CD4-positive, alpha-beta T cell (primary cell): ENCODE measurements at places on chromosomes 1 and 21.
A peak's percentile ranks its signal among the peaks of the same experiment; 100 is the strongest.

GRCh38 chr1:50109647-50110075 lies 941 bp downstream of the ELAVL4 start:
- peaks cover 4% of the 10 kb centered on the region for H3K4me1 ChIP-seq
- H3K36me3 ChIP-seq: no peaks in the 10 kb centered on the region
- H3K27me3 ChIP-seq: peaks cover 14% of the 10 kb centered on the region
- peak overlapping the region; percentile 9 for H3K4me3 ChIP-seq

DNA sequence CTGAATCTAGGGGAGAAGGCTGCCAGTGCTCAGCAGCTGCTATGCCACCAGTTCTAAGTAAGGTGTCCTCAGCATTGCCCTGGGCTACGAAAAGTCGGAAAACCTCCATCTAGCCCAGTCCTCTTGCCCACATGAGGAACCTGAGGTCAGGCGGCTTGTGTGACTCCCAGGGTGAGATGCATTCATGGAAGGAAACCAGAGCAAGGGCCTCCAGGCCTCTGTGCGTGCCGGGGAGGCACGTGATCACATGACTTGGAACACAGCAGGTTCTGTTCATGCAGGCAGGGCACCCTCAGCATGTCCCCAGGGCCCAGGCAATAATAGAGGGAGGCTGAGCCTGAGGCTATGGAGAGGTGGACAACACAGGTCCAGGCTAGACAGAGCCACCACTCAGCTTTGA lies 312.5 kb upstream of the DUSP10 start:
- H3K4me1 ChIP-seq: no peaks in the 10 kb centered on the region
- DNase-seq: no peak
- H3K36me3 ChIP-seq: no peaks in the 10 kb centered on the region
- H3K4me3 ChIP-seq: no peak overlapping the region
- no peaks in the 10 kb centered on the region for H3K27me3 ChIP-seq

GRCh38 chr1:226485192-226485591 lies 63.4 kb upstream of the STUM start:
- no peak overlapping the region for H3K27ac ChIP-seq
- H3K4me1 ChIP-seq: peaks cover 9% of the 10 kb centered on the region
- no peaks in the 10 kb centered on the region for H3K36me3 ChIP-seq
- H3K4me3 ChIP-seq: no peak overlapping the region
- no peak for DNase-seq
- H3K27me3 ChIP-seq: peaks cover 16% of the 10 kb centered on the region

- no peak for DNase-seq
- no peaks in the 10 kb centered on the region for H3K27me3 ChIP-seq
- peaks cover 3% of the 10 kb centered on the region for H3K36me3 ChIP-seq
- no peaks in the 10 kb centered on the region for H3K4me1 ChIP-seq
- no peak overlapping the region for H3K4me3 ChIP-seq
These were observed 15.0 kb downstream of the ETNK2 start for GRCh38 chr1:204136814-204137213.

- H3K36me3 ChIP-seq: peaks cover 9% of the 10 kb centered on the region
- no peaks in the 10 kb centered on the region for H3K27me3 ChIP-seq
- H3K4me1 ChIP-seq: peaks cover 11% of the 10 kb centered on the region
- no peak for DNase-seq
- no peak overlapping the region for H3K27ac ChIP-seq
- no peak overlapping the region for H3K4me3 ChIP-seq
These were observed 52.3 kb downstream of the RAP1A start for GRCh38 chr1:111671852-111672251.

GRCh38 chr1:88463401-88463985 lies 220.6 kb upstream of the PKN2 start:
- H3K27ac ChIP-seq: no peak overlapping the region
- H3K36me3 ChIP-seq: no peaks in the 10 kb centered on the region
- peaks cover 8% of the 10 kb centered on the region for H3K27me3 ChIP-seq
- DNase-seq: no peak
- no peaks in the 10 kb centered on the region for H3K4me1 ChIP-seq

DNA sequence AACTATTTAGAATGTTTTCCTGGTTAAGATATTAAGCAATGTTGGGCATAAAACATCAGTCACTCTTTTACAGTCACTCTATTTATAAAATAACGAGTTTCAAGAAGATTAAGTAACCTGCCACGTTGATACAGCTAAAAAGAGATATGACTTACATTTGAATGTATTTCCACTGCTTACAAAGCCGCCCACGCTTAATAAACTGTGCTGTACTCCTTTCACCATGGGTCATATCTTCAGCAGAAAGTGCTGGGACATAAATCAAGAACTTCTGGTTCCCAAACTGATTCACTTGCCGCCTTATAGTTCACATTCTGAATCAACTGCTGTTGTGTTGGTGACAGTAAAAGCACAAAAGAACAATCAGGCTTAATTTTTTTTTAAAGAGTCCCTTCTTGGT lies 666.7 kb downstream of the NCAM2 start:
- H3K27me3 ChIP-seq: no peaks in the 10 kb centered on the region
- H3K27ac ChIP-seq: no peak overlapping the region
- H3K4me1 ChIP-seq: no peaks in the 10 kb centered on the region
- no peak for DNase-seq
- no peaks in the 10 kb centered on the region for H3K36me3 ChIP-seq
- no peak overlapping the region for H3K4me3 ChIP-seq

DNA sequence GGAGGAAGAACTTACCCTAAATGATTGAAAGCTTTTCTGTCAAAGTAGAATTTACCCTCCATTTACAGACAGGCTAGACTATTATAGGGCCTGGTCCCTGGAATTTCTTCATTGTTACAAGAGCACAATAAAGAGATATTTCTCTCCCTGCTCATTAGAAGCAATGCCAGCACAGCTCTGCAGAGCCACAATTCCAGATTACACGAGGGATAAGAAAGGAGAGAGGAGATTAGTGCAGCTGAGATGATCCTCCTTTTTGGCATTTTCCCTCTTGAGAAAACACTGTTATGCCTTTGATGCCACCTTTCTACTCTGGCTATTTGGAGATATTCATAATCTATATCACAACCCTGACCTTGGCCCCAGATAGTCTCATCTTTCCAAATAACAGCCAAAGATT lies 1119.5 kb upstream of the TMPRSS15 start:
- DNase-seq: no peak
- H3K4me3 ChIP-seq: no peak overlapping the region
- H3K36me3 ChIP-seq: no peaks in the 10 kb centered on the region
- no peak overlapping the region for H3K27ac ChIP-seq
- H3K27me3 ChIP-seq: no peaks in the 10 kb centered on the region
- H3K4me1 ChIP-seq: no peaks in the 10 kb centered on the region

GRCh38 chr1:18262726-18263125 lies 155.1 kb downstream of the IGSF21 start:
- DNase-seq: no peak
- no peaks in the 10 kb centered on the region for H3K4me1 ChIP-seq
- no peak overlapping the region for H3K4me3 ChIP-seq

DNA sequence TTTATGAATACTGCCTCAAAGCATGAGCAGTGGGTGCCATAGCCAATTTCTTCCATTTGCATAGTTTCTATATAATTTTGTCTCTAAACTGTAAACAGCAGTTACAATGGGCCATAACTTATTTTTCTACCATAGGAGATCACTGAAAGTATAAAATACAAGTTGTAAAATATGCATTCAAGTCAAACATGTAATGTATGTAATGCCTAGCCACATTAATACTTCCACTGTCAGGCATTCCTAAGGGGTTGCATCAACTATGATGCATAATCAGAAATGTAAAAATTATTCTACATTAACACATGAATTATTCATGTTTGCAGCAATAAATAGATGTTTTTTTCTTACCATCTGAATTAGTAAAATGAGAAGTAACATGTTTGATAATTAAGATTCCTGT lies 560.3 kb upstream of the ZP4 start:
- no peak for DNase-seq
- no peaks in the 10 kb centered on the region for H3K4me1 ChIP-seq
- no peaks in the 10 kb centered on the region for H3K36me3 ChIP-seq
- H3K27me3 ChIP-seq: no peaks in the 10 kb centered on the region
- no peak overlapping the region for H3K27ac ChIP-seq
- H3K4me3 ChIP-seq: no peak overlapping the region

- H3K27me3 ChIP-seq: no peaks in the 10 kb centered on the region
- no peaks in the 10 kb centered on the region for H3K4me1 ChIP-seq
- no peak for DNase-seq
- no peaks in the 10 kb centered on the region for H3K36me3 ChIP-seq
These were observed 103.8 kb downstream of the TRABD2B start for GRCh38 chr1:47893412-47893811.

- DNase-seq: no peak
- H3K36me3 ChIP-seq: peaks cover 30% of the 10 kb centered on the region
- H3K4me1 ChIP-seq: peaks cover 22% of the 10 kb centered on the region
- H3K4me3 ChIP-seq: no peak overlapping the region
These were observed 1.6 kb upstream of the MOV10 start for GRCh38 chr1:112672842-112673241.

GRCh38 chr21:34838956-34839820 lies 170.4 kb downstream of the CLIC6 start:
- H3K27me3 ChIP-seq: no peaks in the 10 kb centered on the region
- no peak overlapping the region for H3K4me3 ChIP-seq
- H3K36me3 ChIP-seq: peaks cover 61% of the 10 kb centered on the region

DNA sequence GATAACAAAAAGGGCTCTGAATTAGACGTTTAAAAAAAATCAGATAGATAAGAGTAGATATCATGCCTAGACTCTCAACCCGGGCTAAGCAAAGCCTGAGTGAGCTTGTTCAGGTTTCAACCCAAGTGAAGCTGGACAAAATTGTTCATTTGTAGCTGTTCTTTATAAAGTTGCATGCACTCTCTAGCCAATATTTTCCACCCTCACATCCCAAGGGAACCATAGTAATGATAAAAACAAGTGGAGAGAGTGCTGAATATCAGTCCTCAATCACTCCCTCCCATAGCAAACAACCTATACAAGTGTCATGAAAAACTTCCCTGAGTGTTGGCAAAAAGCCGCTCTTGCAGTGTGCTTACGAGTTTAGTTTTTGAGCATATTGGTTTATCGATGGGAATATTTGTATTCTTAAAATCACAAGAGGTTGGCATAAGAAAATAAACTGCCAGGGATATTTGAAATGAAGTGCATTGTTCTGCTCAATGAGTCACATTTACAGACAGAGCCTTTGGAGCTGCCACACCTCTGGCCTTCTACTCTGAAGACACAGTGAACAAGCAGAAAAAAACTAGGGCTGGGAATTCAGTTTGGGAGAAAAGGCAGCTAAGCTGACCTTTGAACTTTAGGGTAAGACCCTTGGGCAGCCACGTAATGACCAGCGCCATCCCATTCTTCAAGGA lies 2.2 kb upstream of the CLCA2 start:
- H3K4me3 ChIP-seq: no peak overlapping the region
- peaks cover 3% of the 10 kb centered on the region for H3K4me1 ChIP-seq
- no peaks in the 10 kb centered on the region for H3K27me3 ChIP-seq
- no peak for DNase-seq

GRCh38 chr1:200302192-200302920 lies 107.5 kb downstream of the ZNF281 start:
- peak overlapping the region; percentile 69 for H3K4me3 ChIP-seq
- peak; percentile 71 for DNase-seq
- peak overlapping the region; percentile 52 for H3K27ac ChIP-seq

GRCh38 chr1:37755290-37755689 lies 9.6 kb downstream of the EPHA10 start:
- H3K36me3 ChIP-seq: no peaks in the 10 kb centered on the region
- no peak overlapping the region for H3K4me3 ChIP-seq
- peaks cover 72% of the 10 kb centered on the region for H3K27me3 ChIP-seq
- H3K4me1 ChIP-seq: peaks cover 12% of the 10 kb centered on the region

GRCh38 chr1:166233750-166234366 lies 67.1 kb upstream of the FAM78B start:
- H3K4me3 ChIP-seq: no peak overlapping the region
- H3K27me3 ChIP-seq: no peaks in the 10 kb centered on the region
- DNase-seq: no peak
- no peak overlapping the region for H3K27ac ChIP-seq
- H3K4me1 ChIP-seq: no peaks in the 10 kb centered on the region

DNA sequence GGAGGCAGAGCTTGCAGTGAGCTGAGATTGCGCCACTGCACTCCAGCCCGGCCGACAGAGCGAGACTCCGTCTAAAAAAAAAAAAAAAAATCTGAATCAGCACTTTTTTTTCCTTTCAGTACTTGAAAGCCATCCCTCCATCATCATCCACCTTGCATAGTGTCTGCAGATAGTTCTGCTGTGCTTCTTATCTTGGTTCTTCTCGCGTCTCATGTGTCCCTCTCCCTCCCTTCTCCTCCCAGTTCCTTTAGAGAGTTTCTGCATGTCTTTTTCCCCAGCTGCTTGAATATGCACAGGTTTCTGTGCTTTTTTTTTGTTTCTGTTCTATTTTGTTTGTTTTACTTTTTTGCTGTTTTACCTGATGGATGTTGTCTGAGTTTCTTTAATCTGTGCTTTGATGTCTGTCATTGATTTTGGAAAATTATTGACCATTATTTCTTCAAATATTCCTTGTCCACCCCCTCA lies 3.9 kb upstream of the COL18A1 start:
- DNase-seq: no peak
- H3K36me3 ChIP-seq: no peaks in the 10 kb centered on the region
- H3K4me1 ChIP-seq: peaks cover 14% of the 10 kb centered on the region
- H3K27ac ChIP-seq: no peak overlapping the region
- no peak overlapping the region for H3K4me3 ChIP-seq

- H3K27me3 ChIP-seq: no peaks in the 10 kb centered on the region
- H3K27ac ChIP-seq: no peak overlapping the region
- H3K4me1 ChIP-seq: peaks cover 5% of the 10 kb centered on the region
- H3K36me3 ChIP-seq: peaks cover 50% of the 10 kb centered on the region
- no peak overlapping the region for H3K4me3 ChIP-seq
These were observed 38.5 kb upstream of the TRAPPC10 start for GRCh38 chr21:43973634-43973955.

GRCh38 chr1:1832166-1832565 lies 53.9 kb upstream of the NADK start:
- no peak for DNase-seq
- peaks cover 16% of the 10 kb centered on the region for H3K4me1 ChIP-seq
- no peak overlapping the region for H3K27ac ChIP-seq
- no peaks in the 10 kb centered on the region for H3K27me3 ChIP-seq
